ENCODE measurements at places on chromosomes 2 and 18. TPM values are rescaled to one million over a fixed set of nuclear protein-coding genes. Genes with fewer than 3 reads are reported as not detected.

ESPNL gene
- total RNA-seq, result 0.38 TPM

GREB1L gene
- 25.5 TPM for total RNA-seq

GRCh38 chr2:73203055-73203681 lies 794 bp downstream of the NOTO start:
- peak overlapping the region; percentile 36 for H3K4me3 ChIP-seq
- no peaks in the 10 kb centered on the region for H3K36me3 ChIP-seq
- H3K4me1 ChIP-seq, result peaks cover 2% of the 10 kb centered on the region
- no peak overlapping the region for H3K27ac ChIP-seq

SNTG2 gene
- not detected for total RNA-seq

ARHGEF33 gene
- total RNA-seq, result 0.83 TPM

MAPK4 gene
- total RNA-seq, result 6.3 TPM

CYP26B1 gene
- total RNA-seq, result 1,322 TPM

GRCh38 chr2:3730646-3731045 lies 27.3 kb downstream of the DCDC2C start:
- no peak overlapping the region for H3K4me3 ChIP-seq
- peaks cover 9% of the 10 kb centered on the region for H3K4me1 ChIP-seq
- H3K27ac ChIP-seq, result no peak overlapping the region
- no peaks in the 10 kb centered on the region for H3K36me3 ChIP-seq
